ENCODE measurements at places on chromosomes 2 and 18.

- DNase-seq: peak; percentile 0
These were observed 5.7 kb downstream of the CEP68 start for GRCh38 chr2:65061910-65062339.

DNA sequence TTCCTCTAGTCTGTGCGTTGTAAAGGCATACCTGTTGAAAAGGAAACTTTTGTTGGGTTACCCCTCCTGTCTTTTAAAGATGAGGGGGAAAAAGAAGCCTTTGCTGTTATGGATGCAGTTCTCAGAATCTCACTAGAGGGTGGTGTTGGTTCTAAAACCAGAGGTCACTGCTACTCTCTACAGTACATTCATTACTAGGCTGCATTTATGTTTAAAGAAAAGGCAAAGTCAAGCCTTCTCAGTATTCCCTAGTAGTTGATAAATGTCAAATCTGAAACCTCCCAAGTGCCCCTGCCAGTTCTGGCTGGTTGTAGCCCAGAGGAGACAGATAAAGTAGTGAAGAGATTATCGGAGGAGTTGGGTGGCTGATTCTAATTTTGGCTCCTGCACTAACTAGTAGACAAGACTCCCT lies 1.4 kb upstream of the PLCL1 start:
- peak; percentile 34 for DNase-seq

DNA sequence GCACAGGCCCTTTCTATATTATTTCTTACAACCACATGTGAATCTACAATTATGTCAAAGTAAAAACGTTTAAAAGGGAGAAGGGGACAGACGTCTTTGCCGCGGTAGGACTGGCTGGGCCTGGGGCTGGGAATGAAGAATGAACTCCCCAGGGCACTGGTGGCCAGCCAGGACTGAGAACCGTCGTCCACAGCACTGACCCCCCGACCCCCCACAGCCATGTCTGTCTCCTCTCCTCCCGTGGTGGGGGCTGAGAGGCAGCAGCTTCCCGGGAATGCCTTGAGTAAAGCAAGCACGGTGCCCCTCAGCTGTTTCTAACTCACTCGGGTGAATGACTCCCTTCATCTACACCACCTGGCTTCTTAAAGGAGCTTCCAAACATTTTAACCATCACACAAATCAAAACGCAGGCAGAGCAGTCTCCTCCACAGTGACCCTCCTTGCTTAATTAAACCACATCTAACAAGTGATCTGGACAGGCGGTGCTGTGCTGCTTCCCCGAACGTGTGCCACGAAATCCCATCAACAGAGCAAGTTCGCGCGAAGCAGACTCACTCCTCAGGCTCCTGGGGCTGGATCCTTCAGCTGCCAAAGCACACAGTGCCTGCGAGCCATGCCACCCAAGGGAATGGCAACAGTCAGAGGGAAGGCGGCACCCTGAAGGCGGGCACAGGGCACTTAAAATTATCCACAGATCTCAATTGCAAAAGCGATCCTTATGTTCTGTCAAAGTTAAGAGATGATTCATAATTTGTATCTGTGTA lies 217.7 kb downstream of the EIPR1 start:
- no peak for DNase-seq

GRCh38 chr2:45280794-45281193 lies 271.5 kb upstream of the SIX2 start:
- no peak for DNase-seq

GRCh38 chr2:175012516-175012915 lies 7.3 kb upstream of the CHN1 start:
- no peak for DNase-seq

DNA sequence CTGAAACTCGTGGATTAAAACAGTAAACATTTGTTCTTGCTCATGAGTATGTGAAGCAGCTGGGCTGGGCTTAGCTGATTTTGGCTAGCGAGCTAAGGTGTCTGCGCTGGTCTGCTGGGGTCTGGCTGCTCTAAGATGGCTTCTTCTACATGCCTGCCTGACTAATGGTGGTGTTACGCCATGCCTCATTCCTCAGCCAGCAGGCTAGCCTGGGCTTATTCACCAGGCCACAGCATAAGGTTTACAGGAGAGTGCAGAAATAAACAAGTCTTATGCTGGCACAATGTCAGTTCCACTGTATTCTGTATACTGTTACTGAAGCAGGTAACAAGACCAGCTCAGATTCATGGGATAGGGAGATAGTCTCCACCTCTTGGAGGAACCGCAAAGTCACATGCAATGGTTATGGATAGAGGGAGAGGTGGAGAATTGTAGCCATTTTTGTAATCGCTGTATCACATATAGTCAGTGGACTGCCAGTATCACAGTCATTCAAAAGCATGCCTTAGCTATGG lies 80.0 kb downstream of the RHBDD1 start:
- DNase-seq: no peak

GRCh38 chr2:65639156-65639864 lies 206.9 kb upstream of the SPRED2 start:
- DNase-seq: no peak

DNA sequence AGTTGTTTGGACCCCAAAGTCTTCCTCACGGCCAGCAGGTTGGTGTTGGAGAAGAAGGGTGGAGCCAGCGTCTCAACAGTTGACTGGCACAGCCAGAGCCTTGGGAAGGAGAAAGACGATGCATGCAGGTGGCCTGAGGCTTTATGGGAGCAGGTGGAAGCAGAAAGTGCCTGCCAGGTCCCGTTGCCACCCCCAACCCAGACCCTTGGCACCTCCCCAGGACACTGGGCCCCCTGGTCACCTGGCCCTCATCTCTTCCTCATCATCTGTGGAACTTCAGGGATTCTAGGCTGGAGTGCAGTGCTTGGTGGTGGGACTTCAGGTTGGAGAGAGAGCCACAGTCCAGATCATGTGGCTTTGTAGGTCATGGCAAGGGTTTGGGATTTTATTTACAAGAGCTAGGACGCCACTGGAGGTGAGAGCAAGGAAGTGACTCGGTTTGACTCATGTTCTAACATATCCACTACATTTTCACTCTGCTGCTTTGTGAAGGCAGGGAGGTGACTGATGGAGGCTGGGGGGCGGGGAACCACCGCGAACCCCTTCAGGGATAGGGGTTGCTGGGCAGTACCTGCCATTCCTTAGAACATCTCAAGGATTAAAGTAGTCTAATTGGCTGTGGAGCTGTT lies 62.5 kb upstream of the B3GNT7 start:
- DNase-seq: no peak

GRCh38 chr2:120509991-120510735 lies 164.2 kb downstream of the INHBB start:
- DNase-seq: no peak

DNA sequence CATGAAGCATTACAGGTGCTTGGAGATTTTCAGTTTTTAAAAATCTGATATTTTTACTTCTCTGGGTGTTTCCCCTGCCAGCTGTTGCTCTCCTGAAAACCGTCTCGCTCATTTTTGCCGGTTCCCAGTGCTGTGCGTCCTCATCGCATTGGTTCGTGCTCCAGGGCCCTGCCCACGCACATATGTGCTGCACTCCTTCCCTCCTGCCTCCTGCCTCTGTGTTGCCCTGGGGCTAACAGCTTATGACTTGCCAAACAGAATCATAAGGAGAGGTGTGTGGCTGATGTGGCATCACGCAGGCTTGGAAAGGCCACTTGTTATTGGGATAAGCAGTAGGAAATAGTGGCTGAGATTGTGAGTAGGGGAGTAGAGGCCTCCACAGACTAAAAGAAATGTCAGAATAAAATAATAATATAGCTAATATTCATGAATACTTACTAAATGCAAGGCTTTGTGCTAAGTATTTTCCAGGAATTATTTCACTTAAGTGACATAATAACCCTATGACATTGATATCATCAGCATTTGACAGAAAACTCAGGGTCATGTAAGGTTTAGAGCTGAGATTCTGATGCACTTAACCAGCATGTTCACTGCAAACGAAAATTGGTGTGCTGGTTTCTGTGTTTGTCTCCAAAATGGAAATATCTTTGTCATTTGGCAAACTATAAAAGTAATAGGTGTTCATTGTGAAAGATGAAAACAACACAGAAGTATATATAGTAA lies 53.5 kb downstream of the SLC4A1AP start:
- DNase-seq: no peak

DNA sequence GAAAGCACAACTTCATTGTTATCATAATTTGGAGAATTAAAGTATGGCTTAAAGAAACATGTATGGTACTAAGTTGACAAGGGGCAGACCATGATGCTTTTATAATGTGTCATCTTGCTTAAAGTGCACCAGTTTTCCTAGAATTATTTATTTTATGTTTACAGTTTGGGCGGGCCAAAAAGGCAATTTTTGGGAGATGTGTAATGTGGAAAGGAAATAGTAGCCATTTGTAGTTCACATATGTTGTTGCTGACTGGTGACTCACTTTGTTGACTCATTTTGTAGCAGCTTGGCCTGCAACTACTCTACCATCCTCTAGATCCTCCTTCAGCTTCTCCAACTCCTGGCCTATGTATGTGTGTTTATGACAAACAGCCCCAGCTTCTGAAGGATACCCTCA lies 7.7 kb downstream of the ZSCAN30 start:
- DNase-seq: no peak

- no peak for DNase-seq
These were observed 51.0 kb upstream of the GORASP2 start for GRCh38 chr2:170878066-170878465.

- no peak for DNase-seq
These were observed 63.7 kb upstream of the BCL2L11 start for GRCh38 chr2:111057045-111057444.

DNA sequence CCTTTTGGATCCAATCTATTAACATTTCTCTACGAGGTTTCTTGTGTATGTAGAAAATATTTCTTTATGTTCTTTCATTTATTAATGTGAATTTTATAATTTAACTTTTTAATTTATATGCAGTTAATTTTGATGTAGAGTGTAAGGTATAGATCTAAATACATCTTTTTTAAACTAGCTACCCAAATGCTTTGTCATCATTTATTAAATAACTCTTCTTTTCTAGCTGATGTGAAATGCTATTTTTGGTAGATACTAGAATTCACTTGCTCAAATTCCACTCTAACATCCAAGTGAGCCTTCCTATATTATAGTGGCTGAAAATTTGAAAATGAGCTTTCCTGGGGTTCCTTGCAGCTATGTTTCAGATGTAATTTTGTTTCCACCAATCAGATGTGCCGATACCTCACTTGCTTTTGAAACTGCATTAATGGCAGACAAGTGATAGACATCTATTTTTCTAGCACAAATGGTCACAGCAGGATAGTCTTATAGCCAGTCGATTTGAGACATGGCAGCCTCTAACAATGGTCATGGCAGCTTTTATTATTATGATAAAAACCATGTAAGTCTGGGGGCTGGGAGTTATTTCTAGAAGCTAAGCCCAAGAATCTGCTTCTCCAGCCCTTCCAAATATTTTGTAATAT lies 10.9 kb upstream of the ICOS start:
- no peak for DNase-seq

Measured in T-cell (primary cell).